IPS DF 6.9 (cell line): ENCODE measurements at places on chromosomes 2 and 18.

- DNase-seq = no peak
Measured at GRCh38 chr2:61380056-61380881, 90.6 kb downstream of the USP34 start.

- DNase-seq = no peak
Measured at GRCh38 chr18:74870950-74871349, 273.3 kb downstream of the ZNF407 start.

GRCh38 chr2:73700661-73701447, 36.3 kb downstream of the TPRKB start:
- no peak for DNase-seq

DNA sequence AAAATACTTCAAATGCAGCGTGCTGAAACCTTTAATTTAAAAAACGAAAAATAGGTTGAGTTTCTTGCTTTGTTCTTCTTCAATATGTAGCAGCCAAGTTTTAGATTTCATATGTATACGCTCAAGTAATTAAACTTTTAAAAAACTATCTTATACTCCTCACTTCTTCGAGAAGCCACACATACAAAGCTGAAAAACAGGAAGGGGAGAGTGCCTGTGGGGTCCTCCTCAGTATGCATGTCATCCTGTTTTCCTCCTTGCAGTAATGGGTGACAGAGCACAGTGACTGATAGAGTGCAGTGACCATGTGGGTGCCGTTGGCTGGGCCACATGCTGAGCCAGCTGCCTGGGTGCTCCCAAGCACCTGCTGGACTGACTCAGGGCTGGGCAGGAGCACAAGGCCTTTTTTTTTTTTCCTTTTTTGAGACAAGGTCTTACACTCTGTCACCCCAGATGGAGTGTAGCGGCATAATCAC, 33.3 kb downstream of the UXS1 start:
- no peak for DNase-seq

GRCh38 chr2:33437815-33438214, 38.6 kb upstream of the RASGRP3 start:
- no peak for DNase-seq

GRCh38 chr2:55743583-55743982, 49.9 kb upstream of the PNPT1 start:
- no peak for DNase-seq

- no peak for DNase-seq
Measured at GRCh38 chr2:185278761-185279160, 459.8 kb upstream of the FSIP2 start.

DNA sequence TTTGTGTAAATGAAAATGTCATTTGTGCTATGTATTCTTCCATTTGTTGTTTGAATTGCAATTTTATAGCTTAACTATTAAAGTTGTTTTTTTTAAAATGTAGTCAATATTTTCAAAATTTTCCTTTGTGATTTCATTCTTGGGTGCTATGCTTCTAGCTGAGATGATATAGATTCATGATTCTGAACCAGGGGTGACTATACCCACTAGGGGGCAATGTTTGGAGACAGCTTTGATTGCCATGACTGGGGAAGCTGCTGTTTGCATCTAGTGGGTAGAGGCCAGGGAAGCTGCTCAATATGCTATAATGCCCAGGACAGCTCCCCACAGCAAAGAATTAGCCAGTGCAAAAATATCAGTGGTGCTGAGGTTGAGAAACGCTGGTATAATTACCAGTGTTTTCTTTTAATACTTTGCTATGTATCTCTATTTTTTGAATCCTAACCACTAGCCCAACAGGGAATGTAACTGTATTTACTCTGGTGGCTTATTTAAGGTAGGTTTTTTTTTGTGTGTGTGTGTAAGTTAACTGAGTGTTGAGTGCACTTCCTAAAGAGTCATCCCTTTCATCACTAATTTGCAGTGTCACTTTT, 99.7 kb downstream of the MEP1B start:
- peak; percentile 57 for DNase-seq

GRCh38 chr2:152613235-152613634, 104.0 kb downstream of the PRPF40A start:
- DNase-seq = no peak

GRCh38 chr18:46867367-46868143, 49.8 kb downstream of the PIAS2 start:
- DNase-seq = no peak

- DNase-seq = no peak
Measured at GRCh38 chr18:75257605-75258004, 47.0 kb downstream of the TSHZ1 start.

GRCh38 chr2:168541858-168542257, 85.8 kb downstream of the CERS6 start:
- DNase-seq = no peak

DNA sequence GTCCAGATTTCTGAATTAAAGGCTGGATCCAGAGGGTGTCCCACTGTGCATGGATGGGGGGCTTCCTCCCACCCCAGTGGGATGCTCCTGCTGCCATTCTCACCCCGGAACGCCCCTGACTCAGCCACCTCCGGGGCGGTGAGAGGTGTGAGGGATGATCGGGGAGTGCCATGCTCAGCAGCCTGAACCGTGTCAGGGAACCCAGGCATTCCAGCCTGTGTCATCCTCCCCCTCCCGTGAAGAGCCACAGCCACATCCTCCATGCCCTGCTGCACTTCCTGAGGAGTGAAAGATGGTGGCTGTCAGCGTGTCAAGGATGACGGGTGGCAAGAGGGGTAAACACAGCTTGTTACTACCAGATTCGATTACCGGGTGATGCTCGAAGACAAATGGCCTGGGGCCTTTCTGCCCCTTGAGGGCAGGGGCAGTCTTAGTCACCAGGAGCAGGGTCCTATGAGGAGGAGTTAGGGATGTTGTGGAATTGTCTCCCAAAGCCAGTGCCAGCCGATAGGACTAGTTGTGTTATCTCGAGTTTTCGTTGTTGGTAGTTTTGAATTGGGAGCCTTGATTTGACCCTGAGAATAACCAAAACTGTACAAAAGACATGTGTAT, 80.8 kb downstream of the TCF7L1 start:
- no peak for DNase-seq

- DNase-seq = no peak
Measured at GRCh38 chr2:37650548-37651093, 20.8 kb downstream of the CDC42EP3 start.

GRCh38 chr2:230601510-230601909, 111.1 kb upstream of the CAB39 start:
- no peak for DNase-seq
